ENCODE measurements at places on chromosomes 6 and 20. TPM values are rescaled to one million over a fixed set of nuclear protein-coding genes. Genes with fewer than 3 reads are reported as not detected.

DNA sequence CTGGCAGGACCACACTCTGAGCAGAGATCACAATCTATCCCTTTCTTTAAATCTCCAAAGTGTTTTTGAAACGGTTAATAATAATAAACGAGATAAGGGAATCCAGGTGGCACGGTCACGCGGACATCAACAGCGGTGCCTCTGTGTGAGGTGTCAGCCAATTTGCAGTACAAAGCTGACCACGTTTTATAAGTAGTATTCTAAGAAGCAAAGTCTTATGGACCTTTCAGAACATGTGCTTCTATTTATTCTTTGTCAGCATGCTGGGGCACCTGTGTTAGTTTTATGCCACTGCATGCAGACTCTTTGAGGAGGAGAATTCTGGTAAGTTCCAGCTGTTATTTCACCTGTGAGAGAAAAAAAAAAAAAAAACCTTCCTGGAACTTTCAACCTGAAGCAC, 39.0 kb upstream of the EXOC2 start:
- DNase-seq = no peak

DNA sequence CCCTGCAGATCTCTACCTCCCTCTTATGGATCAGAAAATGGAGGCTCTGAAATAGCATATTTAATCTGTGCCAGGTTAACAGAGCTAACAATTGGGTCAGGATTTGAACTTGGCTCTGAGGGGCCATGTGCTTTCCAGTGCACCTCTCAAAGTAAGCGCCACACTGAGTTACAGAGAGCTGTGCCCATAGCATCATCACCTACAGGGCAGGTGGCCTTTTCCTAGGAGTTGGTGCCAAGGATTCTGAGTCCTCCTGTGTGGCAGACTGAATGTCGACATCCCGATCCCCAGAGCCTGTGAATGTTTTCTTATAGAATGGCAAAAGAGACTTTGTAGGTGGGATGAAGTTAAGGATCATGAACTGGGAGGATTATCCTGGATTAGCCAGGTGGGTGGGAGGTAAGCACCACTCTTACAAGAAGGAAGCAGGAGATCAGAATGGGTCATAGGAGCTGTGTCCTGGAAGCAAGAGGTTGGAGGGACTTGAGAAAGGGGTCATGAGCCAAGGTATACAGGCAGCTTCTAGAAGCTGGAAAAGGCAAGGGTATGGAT, 68.0 kb upstream of the TBC1D7 start:
- no peak for DNase-seq

DNA sequence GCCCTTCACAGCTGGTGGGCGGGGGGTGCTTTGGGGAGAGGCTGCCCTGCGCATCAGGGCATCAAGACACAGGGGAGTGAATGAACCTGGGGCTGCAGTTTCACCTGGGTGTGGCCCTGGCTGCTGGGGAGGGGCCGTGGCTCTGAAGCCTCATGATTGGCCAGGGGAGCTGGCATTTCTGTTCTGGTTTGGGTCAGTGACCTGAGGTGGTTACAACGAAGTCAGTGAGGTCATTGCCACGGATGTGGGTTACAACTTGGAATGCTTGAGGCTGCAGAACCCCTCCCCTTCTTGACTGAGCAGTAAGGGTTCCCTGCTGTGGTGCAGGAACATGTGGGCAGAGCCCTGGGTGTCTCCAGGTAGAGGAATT, 3.0 kb downstream of the TCEA2 start:
- DNase-seq = no peak

DNA sequence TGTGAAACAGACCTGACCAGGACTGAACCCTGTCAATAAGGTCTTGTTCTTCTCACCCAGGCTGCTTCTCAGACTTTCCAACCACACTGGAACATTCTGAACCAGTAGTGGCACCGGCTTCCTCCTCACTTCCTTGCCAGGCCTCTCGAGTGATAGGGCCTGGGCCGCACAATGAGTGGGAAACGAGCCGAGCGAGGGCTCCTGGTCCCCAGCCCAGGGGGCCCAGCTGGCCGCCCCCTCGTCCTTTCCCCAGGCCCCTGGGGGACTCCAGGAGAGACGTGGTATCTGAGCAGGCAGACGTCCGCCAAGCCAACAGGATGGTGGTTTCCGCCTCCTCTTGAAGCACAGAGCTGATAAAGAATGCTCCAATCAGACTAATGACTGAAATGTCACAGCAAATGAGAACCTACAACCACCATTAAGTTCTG, 117.9 kb downstream of the GMDS start:
- peak; percentile 55 for DNase-seq

DNA sequence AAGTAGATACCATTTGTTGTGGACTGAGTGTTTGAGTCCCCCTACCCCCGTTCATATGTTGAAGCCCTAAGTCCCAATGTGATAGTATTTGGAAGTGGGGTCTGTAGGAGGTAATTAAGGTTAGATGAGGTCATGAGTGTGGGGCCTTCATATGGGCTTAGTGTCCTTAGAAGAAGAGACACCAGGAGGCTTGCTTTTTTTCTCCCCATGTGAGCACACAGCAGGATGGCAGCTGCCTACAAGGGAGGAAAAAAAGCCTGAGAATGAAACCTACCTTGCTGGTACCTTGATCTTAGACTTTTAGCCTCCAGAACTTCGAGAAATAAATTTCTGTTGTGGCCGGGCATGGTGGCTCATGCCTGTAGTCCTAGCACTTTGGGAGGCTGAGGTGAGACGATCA, 67.9 kb upstream of the TULP4 start:
- DNase-seq = no peak

ADAM33 gene
- total RNA-seq = 10.8 TPM

DEFB132 gene
- total RNA-seq = not detected

All from left ventricle myocardium inferior (tissue), 1 donor.